SJCRH30 (cell line): ENCODE measurements at places on chromosomes 16 and 17. TPM values are rescaled to one million over a fixed set of nuclear protein-coding genes. Genes with fewer than 3 reads are reported as not detected.

GRCh38 chr17:38911081-38911730 is 14.2 kb upstream of the LASP1NB start:
- no peak overlapping the region for H3K27ac ChIP-seq
- H3K4me3 ChIP-seq = no peak overlapping the region
- no peak for DNase-seq
- no peaks in the 10 kb centered on the region for H3K4me1 ChIP-seq
- no peaks in the 10 kb centered on the region for H3K27me3 ChIP-seq

ATP2A1 gene
- 21.8 and 24.8 TPM in 2 replicates for total RNA-seq

DNA sequence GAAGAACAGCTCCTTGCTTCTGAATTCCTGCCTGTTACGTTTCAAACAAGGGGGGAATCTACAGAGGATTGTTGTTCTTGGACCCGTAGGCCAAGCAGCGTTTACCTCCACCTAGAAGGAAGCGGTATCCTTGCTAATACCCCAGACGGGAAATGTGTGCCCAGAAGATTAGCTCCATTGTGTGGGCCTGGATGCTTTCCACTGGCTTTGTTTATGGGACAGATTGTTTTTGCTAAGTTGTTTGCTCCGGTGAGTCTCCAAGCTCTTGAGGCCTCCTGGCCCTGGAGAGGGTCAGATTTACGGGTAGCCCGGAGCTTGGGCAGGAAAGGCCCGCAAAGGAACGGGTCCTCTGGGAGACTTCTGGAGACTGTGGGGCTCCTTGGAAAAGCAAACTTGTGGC is 28.4 kb upstream of the MRTFB start:
- no peak overlapping the region for H3K27ac ChIP-seq
- DNase-seq = no peak
- H3K36me3 ChIP-seq = no peaks in the 10 kb centered on the region
- H3K4me1 ChIP-seq = no peaks in the 10 kb centered on the region

DNA sequence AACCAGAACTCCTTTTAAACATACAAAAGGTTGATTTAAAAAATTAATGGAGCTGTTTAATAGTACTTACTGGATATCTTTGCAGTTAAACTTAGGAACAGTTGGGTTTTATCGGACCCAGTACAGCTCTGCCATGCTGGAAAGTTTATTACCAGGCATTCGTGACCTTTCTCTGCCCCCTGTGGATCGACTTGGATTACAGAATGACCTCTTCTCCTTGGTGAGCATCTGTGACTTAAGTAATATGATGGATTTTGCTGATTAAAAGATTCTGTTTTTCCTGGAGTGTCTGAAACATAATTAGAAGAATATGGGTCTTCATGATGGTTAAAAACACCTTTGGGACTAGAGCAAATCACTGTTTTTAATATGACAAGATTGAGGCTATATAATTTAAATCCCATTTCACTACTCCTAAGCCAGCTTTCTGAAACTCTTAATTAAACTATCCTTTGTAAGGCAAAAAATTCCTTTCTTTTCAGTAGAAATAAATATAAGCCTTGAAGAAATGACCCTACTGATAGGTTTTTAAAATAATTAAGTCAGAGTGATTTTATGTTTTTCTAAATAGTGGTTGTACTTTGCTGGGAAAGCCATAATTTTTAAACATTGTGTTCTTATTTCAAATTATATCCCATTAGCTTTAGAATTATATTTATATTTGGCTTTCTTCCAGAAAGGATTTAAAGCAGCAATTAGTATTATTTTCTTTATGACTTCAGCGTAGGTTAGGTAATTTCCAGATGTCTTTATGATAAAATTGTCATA is 45.7 kb upstream of the KPNB1 start:
- DNase-seq = peak; percentile 38
- H3K36me3 ChIP-seq = peaks cover 65% of the 10 kb centered on the region
- no peak overlapping the region for H3K4me3 ChIP-seq
- no peaks in the 10 kb centered on the region for H3K27me3 ChIP-seq
- peaks cover 24% of the 10 kb centered on the region for H3K4me1 ChIP-seq

HBZ gene
- not detected in 2 replicates for total RNA-seq

DNA sequence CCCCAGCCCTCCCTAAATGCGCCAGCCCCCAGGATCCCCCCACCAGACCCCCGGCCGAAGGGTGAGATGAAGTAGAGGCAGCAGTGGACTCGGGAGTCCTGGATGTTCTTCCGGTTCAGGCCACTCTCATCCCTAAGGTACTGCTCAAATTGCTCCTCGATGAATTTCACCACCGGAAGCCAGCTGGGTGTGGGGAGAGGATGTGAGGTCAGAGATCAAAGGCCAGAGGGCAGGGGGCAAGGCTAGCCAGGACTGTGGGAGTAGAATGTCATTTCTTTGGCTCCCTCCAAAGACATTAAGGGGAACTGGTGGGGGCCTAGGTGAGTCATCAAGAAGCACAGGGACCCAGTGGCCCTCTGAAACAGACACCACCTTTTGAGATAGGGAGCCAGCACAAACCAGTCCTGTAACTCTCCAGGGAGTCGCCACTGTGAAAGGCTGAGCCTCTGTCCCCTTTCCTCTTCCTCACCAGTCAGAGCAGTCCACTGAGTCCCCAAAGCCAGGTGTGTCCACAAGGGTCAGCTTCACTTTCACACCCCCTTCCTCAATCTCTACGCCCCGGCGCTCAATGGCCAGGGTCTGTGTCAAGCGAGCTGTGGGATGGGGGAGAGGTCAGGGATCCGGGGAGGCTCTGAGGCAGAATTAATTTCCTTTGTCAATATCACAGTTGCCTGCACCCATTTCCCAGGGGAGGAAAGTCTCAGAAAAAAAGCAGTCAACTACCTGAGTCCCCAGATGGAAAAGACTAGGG is 895 bp downstream of the SEPTIN1 start:
- no peak overlapping the region for H3K27ac ChIP-seq
- no peak overlapping the region for H3K4me3 ChIP-seq
- H3K27me3 ChIP-seq = no peaks in the 10 kb centered on the region
- H3K4me1 ChIP-seq = peaks cover 9% of the 10 kb centered on the region
- DNase-seq = no peak
- H3K36me3 ChIP-seq = no peaks in the 10 kb centered on the region

DNA sequence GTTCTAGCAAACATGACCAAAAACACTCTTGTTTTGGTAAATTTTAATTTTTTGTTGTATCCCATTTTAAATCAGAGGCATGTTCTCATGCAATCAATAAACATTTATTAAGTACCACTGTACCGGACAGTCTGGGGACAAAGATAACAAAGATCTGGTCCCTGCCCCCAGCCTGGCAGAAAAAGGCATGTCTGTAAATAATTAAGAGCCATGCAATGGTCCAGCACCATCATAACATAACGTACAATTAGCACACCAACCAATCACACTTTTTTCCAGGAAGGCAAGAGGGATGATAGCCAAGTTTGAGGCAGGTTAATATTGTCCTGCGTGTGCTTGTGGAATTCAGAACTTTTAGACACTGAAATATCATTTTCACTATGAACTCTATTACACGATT is 3.5 kb downstream of the KCNJ16 start:
- H3K4me3 ChIP-seq = no peak overlapping the region
- no peak for DNase-seq
- no peaks in the 10 kb centered on the region for H3K36me3 ChIP-seq
- H3K4me1 ChIP-seq = no peaks in the 10 kb centered on the region
- no peak overlapping the region for H3K27ac ChIP-seq
- no peaks in the 10 kb centered on the region for H3K27me3 ChIP-seq

GRCh38 chr17:44941712-44942331 is 5.8 kb downstream of the KIF18B start:
- no peak overlapping the region for H3K27ac ChIP-seq
- DNase-seq = no peak
- H3K4me3 ChIP-seq = no peak overlapping the region
- peaks cover 58% of the 10 kb centered on the region for H3K36me3 ChIP-seq
- H3K27me3 ChIP-seq = no peaks in the 10 kb centered on the region

DRC3 gene
- 0.66 and 0.89 TPM in 2 replicates for total RNA-seq

DNA sequence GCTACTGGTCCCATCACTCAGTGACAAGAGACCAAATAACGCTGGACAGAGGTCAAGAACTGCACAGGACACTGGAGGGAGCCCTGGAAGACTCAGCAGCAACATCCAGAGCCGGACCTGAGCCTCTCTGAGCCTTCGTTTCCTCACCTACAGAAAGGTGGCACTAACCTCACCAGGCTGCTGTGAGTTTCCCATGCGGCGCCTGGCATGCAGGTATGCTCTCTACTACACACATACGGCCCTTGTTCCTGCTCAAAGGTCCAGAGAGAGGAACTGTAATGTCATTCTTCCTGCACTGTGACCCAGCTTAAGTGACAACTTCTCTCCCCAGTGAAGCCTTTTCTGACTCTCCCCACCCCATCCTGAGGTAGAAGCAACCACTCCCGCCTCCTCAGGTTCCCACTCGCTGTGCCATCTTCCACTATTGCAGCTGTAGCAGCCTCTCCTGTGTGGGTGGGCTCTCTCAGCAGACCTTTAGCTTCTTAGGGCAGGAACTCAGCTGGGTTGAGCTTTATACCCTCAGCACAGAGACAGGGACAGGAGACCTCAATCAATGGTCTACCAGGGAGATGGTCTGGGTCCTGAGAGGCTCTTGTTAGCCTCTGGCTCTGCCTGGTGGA is 43.9 kb upstream of the SREBF1 start:
- H3K36me3 ChIP-seq = no peaks in the 10 kb centered on the region
- no peak overlapping the region for H3K27ac ChIP-seq
- DNase-seq = no peak
- H3K4me3 ChIP-seq = no peak overlapping the region

NAE1 gene
- 168 and 195 TPM in 2 replicates for total RNA-seq

- peaks cover 64% of the 10 kb centered on the region for H3K4me1 ChIP-seq
- DNase-seq = peak; percentile 61
- H3K36me3 ChIP-seq = no peaks in the 10 kb centered on the region
- H3K4me3 ChIP-seq = no peak overlapping the region
Measured at GRCh38 chr16:52466994-52467393, 79.9 kb downstream of the TOX3 start.

DNA sequence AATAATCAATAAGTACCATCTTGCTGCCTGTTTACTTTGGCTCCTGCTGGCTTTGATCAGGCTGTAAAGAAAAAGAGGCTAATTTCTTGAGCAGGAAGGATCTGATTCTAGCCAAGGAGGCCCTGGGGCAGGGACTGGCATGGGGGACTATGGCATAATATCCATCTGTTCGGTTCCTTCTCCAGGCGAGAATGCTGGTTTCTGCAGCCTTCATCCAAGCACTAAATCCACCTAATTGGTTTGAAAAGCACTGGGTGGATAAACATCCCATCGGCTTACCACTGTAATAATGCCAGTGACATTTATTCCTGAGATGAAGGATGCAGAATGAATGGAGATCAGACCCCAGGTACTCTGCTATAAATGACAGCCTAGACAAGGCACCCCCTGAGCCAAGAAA is 180.0 kb upstream of the ASIC2 start:
- H3K27ac ChIP-seq = no peak overlapping the region
- H3K4me1 ChIP-seq = peaks cover 22% of the 10 kb centered on the region
- no peaks in the 10 kb centered on the region for H3K27me3 ChIP-seq
- no peak overlapping the region for H3K4me3 ChIP-seq

CCDC200 gene
- total RNA-seq = not detected in 2 replicates

- DNase-seq = no peak
- no peak overlapping the region for H3K4me3 ChIP-seq
- H3K27ac ChIP-seq = no peak overlapping the region
- H3K4me1 ChIP-seq = peaks cover 12% of the 10 kb centered on the region; the same call in 1 of the 2 replicates
Measured at GRCh38 chr16:3142770-3143169, 7.9 kb downstream of the ZNF213 start.

GRCh38 chr17:37429453-37429852 is 22.8 kb downstream of the TADA2A start:
- no peaks in the 10 kb centered on the region for H3K27me3 ChIP-seq
- peaks cover 47% of the 10 kb centered on the region for H3K36me3 ChIP-seq
- no peak overlapping the region for H3K4me3 ChIP-seq
- DNase-seq = no peak

- no peak overlapping the region for H3K4me3 ChIP-seq
- no peaks in the 10 kb centered on the region for H3K36me3 ChIP-seq
- no peak overlapping the region for H3K27ac ChIP-seq
- H3K27me3 ChIP-seq = no peaks in the 10 kb centered on the region
Measured at GRCh38 chr16:88295671-88296436, 86.9 kb upstream of the ZNF469 start.

TBC1D3I gene
- not detected in 2 replicates for total RNA-seq

DNA sequence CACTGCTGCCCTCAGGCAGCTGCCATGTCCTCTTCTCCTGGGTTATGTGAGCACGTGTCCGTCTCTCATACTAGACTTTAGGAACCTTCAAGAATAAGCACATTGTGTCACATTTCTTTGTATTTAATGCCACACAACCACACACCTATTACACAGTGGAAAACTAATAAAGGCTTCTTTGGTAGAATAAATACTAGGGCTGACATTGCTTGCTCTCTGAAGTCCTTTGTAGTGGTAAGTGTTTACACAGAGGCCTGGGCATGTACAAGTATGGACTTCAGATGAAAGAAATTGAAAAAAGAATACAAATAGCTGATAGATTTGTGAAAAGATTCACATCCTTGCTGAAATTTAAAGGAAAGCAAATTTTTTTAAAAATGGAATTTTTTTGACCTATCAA is 188.1 kb upstream of the CCL2 start:
- no peaks in the 10 kb centered on the region for H3K36me3 ChIP-seq
- DNase-seq = no peak
- H3K27ac ChIP-seq = no peak overlapping the region
- H3K4me1 ChIP-seq = peaks cover 4% of the 10 kb centered on the region
- H3K4me3 ChIP-seq = no peak overlapping the region
- H3K27me3 ChIP-seq = no peaks in the 10 kb centered on the region

MRPL10 gene
- 45.1 and 46.7 TPM in 2 replicates for total RNA-seq

DNA sequence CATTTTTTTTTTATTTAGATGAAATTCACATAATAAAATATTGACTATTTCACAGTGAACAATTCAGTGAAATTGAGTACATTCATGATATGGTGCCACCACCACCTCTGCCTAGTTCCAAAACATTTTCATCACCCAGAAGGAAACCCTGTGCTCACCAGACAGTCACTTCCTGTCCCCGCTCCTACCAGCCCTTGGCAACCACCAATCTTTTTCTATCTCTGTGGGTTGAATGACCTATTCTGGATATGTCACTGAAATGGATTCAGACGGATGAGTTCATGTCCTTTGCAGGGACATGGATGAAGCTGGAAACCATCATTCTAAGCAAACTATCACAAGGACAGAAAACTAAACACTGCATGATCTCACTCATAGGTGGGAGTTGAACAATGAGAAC is 40.5 kb downstream of the ATP2C2 start:
- no peak overlapping the region for H3K27ac ChIP-seq
- no peak overlapping the region for H3K4me3 ChIP-seq
- H3K27me3 ChIP-seq = no peaks in the 10 kb centered on the region
- DNase-seq = no peak

GAST gene
- total RNA-seq = not detected in 2 replicates

PMP22 gene
- 7.2 and 7.9 TPM in 2 replicates for total RNA-seq

- H3K36me3 ChIP-seq = no peaks in the 10 kb centered on the region
- H3K27ac ChIP-seq = no peak overlapping the region
- H3K4me3 ChIP-seq = no peak overlapping the region
- H3K27me3 ChIP-seq = no peaks in the 10 kb centered on the region
- H3K4me1 ChIP-seq = peaks cover 4% of the 10 kb centered on the region
Measured at GRCh38 chr17:64008346-64008745, 10.2 kb downstream of the PRR29 start.

DNA sequence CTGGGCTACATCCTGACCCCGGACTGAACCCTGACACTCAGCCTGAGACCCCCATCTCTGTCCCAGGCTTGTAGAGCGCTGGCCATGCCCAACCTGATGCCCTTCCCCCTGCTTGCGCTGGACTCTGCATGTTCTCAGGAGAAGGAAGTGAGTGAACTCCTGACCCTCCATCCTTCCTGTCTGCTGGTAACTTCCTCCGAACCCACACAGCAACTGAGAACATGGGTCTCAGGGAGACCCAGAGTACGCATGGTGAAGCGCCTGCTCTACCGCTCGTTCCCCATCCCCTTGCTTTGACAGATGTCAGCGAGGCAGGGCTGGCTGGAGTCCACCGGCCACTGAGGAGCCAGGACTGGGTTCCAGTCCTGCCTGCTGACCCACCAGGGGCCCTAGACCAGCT is 6.1 kb downstream of the CAMKK1 start:
- H3K4me3 ChIP-seq = no peak overlapping the region
- H3K27ac ChIP-seq = no peak overlapping the region
- H3K4me1 ChIP-seq = peaks cover 21% of the 10 kb centered on the region
